ENCODE measurements at places on chromosomes 12 and 14. TPM values are rescaled to one million over a fixed set of nuclear protein-coding genes. Genes with fewer than 3 reads are reported as not detected.

Gene SERPINA3
- polyA plus RNA-seq: 100 TPM

Gene LRFN5
- 0.41 TPM for polyA plus RNA-seq

Gene GPR84
- 76.1 TPM for polyA plus RNA-seq

Gene NDUFB1
- 309 TPM for polyA plus RNA-seq

Gene MAP3K9
- polyA plus RNA-seq: 3.1 TPM

Gene FGF6
- not detected for polyA plus RNA-seq

Gene SERPINA6
- 0.35 TPM for polyA plus RNA-seq

Gene OTOGL
- polyA plus RNA-seq: 0.28 TPM

Gene PDE3A
- 1.5 TPM for polyA plus RNA-seq

Gene SDR9C7
- polyA plus RNA-seq: not detected

Gene PTCSC3
- 1.0 TPM for polyA plus RNA-seq

Gene DNM1L
- 27.4 TPM for polyA plus RNA-seq

Gene IGFBP6
- polyA plus RNA-seq: 75.0 TPM

Gene CISTR
- not detected for polyA plus RNA-seq

Gene MGAT2
- polyA plus RNA-seq: 32.4 TPM

Gene GPRC5D
- polyA plus RNA-seq: 0.30 TPM

Gene LHX5
- polyA plus RNA-seq: not detected

Gene GLRX5
- polyA plus RNA-seq: 30.9 TPM

Gene TAS2R43
- not detected for polyA plus RNA-seq

Gene RPS6KL1
- 2.3 TPM for polyA plus RNA-seq

Gene SLC4A8
- polyA plus RNA-seq: 1.2 TPM

Gene IQSEC3
- 0.29 TPM for polyA plus RNA-seq

Gene EP400
- 16.0 TPM for polyA plus RNA-seq

Gene TAS2R30
- polyA plus RNA-seq: not detected

Gene FAM181A
- 1.9 TPM for polyA plus RNA-seq

Gene HCAR3
- 0.47 TPM for polyA plus RNA-seq

Gene RIMKLB
- 19.9 TPM for polyA plus RNA-seq

Gene FGF23
- polyA plus RNA-seq: not detected

Gene SSPN
- 1.5 TPM for polyA plus RNA-seq

Gene CLEC1A
- polyA plus RNA-seq: 6.8 TPM

Gene MIP
- polyA plus RNA-seq: 0.06 TPM

Gene SLC17A8
- polyA plus RNA-seq: 0.02 TPM

Gene CREBL2
- polyA plus RNA-seq: 18.3 TPM

Gene GPR65
- polyA plus RNA-seq: 8.1 TPM

Gene GZMH
- 2.9 TPM for polyA plus RNA-seq

Gene KLRF1
- polyA plus RNA-seq: 1.4 TPM

Gene ETFBKMT
- 1.3 TPM for polyA plus RNA-seq

Gene FAM90A1
- polyA plus RNA-seq: 0.35 TPM

Gene HVCN1
- polyA plus RNA-seq: 16.7 TPM

Gene SMCO2
- 0.16 TPM for polyA plus RNA-seq

Gene FSCB
- polyA plus RNA-seq: not detected

Gene NRXN3
- polyA plus RNA-seq: 2.1 TPM

Gene PEBP1
- 123 TPM for polyA plus RNA-seq

Gene LRRK2
- polyA plus RNA-seq: 74.3 TPM

Data from lung (tissue), 17 donors.